ENCODE measurements at places on chromosomes 13 and 19.

- peak; percentile 56 for DNase-seq
Measured at GRCh38 chr19:18700501-18701249, 17.2 kb downstream of the CRTC1 start.

- no peak for DNase-seq
Measured at GRCh38 chr13:21541980-21542379, 62.0 kb downstream of the MICU2 start.

GRCh38 chr13:46717275-46717674 lies 79.7 kb downstream of the ESD start:
- no peak for DNase-seq

- DNase-seq, result no peak
Measured at GRCh38 chr19:15640294-15640903, at the start of gene CYP4F3. CYP4F3 (plus strand) TSS chr19:15640897; CDS start chr19:15641416, 519 bp downstream.

DNA sequence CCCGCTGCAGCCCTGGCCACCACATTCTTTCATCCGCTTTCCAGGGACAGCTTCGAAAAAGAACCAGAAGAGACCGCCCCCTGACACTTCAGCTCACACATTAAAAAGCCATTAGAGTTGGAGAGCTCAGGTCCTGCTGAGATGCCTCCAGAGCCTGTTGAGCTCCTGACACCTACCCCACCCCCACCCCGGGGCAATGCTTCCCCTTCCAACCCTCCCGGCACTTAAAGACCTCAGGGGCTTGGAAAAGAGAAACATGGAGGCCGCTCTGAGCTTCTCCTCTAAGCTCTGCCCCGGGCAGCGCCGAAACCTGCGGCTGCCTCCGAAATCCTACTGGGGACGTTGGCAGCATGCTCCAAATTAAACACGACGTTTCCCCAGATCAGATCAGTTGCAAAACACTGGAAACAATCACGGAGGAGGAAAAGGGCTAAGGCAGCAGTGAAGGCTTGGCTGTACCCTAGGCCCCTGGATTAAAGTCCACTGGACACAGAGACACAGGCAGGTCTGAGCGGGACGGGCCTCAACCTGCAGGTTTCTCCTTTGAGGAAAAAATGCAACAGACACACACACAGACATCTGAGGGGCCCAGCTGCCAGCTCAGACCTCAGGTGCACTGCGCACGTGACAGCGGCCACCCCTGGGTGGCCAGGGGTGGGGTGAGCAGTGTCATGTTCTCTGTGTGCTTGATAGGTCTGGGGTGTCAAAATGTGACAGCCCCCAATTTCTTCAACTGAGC lies 9.6 kb downstream of the SH3GL1 start:
- DNase-seq, result no peak

DNA sequence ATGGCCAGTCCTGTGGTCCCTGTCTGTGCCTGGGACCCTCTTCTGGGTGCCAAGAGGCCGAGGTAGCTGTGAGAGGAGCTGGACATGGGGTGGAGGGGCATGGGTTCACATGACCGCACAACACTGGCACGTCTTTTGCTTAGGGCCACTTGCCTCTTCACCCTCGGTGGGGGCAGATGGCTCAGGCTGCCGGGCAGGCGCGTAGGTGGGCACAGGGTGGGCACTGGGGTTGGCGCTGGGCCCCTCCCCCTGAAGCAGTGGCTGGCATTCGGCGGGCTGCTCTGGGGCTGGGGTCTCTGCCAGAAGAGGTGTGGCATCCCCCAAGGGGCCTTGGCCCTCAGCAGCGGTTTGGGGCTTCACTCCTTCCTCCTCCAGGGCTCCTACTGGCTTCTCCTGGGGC lies 8.4 kb downstream of the PALM3 start:
- no peak for DNase-seq

GRCh38 chr13:25652764-25653163 lies 281.0 kb downstream of the ATP8A2 start:
- no peak for DNase-seq

GRCh38 chr13:79621449-79621848 lies 140.5 kb downstream of the NDFIP2 start:
- DNase-seq, result no peak

GRCh38 chr13:50629497-50629896 lies 214.0 kb downstream of the DLEU7 start:
- DNase-seq, result no peak

- DNase-seq, result no peak
Measured at GRCh38 chr19:4303819-4304537, 420 bp upstream of the FSD1 start.

DNA sequence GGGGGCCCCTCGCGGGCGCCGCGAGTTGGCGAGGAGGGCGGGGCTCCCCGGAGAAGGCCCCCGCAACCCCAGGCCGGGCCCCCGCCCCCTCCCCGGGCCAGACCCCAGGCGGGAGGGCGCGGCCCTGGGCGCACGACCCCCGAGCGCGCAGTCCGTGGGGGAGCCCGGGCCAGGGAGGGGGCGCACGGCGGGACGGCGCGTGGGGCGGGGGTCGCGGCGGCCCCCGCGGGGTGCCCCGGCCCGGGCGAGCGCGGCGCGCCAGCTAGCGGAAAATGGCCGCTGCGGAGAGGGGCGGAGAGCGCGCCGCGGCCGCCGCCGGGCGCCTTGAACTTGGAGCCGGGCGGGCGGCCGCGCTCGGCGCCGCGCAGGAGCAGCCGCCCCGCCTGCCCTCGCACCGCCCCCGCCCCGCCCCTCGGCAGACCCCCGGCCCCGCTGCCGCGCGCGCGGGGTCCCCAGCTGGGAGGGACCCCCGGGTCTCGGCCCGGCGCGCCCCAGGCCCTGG lies 6.4 kb upstream of the NFIC start:
- DNase-seq, result no peak

GRCh38 chr13:71877256-71877653 lies 10.3 kb upstream of the DACH1 start:
- no peak for DNase-seq

- DNase-seq, result no peak
Measured at GRCh38 chr19:19546751-19547162, 8.7 kb downstream of the CILP2 start.

DNA sequence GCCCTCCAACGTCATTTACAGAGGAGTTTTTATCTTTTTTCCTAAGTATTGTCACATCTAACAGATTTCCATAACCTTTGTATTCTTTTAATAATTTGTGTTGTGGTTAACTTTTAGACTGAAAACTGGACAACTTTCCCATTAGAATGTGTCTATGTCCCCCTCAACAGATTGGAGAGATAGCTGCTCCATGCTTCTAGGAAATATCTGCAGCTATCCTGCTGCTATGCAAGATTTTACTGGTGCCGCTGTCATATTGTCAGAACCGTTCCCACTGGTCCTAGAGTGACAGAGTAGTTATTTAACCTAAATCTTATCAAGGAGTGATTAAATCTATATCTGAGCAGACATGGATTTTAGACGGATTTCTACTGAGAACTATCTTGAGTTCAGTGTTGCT lies 130.0 kb downstream of the MAB21L1 start:
- no peak for DNase-seq

DNA sequence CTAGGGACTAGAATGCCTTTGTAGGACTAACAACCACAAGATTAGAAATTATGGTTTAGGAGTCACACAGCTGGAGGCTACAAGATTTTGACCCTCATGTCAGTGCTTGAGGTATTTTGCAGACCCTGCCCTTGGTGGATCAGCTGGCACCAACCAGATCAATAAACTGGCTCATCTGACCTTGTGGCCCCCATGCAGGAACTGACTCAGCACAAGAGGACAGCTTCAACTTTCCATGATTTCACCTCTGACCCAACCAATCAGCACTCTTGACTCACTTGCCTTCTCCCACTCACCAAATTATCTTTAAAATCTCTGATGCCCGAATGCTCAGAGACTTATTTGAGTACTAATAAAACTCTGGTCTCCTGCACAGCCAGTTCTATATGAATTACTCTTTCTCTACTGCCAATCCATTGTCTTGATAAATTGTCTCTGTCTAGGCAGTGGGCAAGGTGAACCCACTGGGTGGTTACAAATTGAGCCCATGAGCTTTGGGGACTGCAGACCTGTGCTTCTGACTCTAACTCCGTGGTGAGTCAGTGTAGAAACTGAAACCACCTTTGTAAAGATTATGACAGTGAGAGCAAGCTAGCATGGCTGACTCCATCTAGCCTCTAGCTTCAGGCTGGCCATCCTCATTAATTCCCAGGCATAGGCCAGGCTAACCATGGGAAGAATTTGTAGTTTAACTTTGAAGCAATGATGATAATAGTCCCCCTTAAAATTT lies 33.9 kb upstream of the CEACAM8 start:
- DNase-seq, result no peak

- no peak for DNase-seq
Measured at GRCh38 chr19:48877855-48878195, 5.6 kb downstream of the PPP1R15A start.

- DNase-seq, result no peak
Measured at GRCh38 chr13:81714513-81714912, 1373.6 kb upstream of the SPRY2 start.

DNA sequence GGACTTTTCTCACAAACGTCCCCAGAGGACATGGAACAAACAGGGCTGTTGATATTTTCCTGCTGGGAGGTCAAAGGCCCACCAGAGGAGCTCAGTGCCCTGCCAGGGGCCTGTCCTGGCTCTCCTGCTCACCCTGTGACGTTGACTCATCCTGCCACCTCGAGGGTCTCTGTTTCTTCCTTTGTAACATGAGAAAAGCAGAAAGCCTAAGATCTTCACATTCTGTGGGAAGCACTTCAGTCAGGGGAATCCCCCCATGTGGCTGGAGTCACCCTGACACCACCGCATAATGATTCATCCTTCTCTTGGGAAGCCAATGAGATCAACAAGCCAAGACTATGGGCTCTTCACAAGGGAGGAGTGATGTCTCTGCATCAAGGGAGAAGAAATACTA lies 147.9 kb downstream of the KATNAL1 start:
- DNase-seq, result peak; percentile 38

- no peak for DNase-seq
Measured at GRCh38 chr13:65990684-65991083, 1239.5 kb downstream of the PCDH9 start.

- no peak for DNase-seq
Measured at GRCh38 chr19:47540748-47541147, 25.9 kb upstream of the NAPA start.

- DNase-seq, result no peak
Measured at GRCh38 chr19:30788105-30788765, 416.1 kb downstream of the ZNF536 start.

GRCh38 chr19:5447700-5448311 lies 7.4 kb upstream of the ZNRF4 start:
- DNase-seq, result no peak

- no peak for DNase-seq
Measured at GRCh38 chr19:30362156-30362754, 9.9 kb upstream of the ZNF536 start.

- no peak for DNase-seq
Measured at GRCh38 chr19:4571305-4571917, 11.9 kb upstream of the SEMA6B start.

DNA sequence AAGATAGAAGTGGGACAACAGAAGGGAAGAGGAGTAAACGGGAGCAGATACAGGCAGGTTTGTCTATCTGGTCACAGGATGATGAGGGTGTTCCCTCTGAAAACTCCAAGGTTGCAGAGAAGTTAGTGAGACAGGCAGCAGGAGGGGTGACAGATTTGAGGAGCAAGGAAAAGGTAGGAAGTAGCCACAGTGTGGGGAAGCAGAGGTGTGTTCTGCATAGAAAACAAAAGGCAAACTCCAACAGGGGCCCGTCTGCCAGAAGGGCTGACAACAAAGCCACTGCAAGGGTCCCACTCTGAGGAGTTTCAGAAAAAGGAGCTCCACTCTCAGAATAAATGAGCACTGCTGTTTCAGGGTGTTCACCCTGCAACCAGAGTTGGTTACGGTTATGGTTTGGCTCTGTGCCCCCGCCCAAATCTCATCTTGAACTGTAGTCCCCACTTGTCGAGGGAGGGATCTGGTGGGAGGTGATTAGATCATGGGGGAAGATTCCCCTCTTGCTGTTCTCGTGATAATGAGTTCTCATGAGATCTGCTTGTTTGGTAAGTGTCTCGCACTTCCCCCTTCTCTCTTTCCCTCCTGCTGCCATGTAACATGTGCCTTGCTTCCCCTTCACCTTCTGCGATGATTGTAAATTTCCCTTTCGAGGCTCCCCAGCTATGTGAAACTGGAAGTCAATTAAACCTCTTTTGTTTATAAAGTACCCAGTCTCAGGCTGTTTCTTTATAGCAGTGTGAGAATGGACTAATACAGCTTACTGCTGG lies 32.1 kb downstream of the SMAD9 start:
- no peak for DNase-seq

- DNase-seq, result no peak
Measured at GRCh38 chr13:42617221-42617620, 43.3 kb downstream of the TNFSF11 start.

DNA sequence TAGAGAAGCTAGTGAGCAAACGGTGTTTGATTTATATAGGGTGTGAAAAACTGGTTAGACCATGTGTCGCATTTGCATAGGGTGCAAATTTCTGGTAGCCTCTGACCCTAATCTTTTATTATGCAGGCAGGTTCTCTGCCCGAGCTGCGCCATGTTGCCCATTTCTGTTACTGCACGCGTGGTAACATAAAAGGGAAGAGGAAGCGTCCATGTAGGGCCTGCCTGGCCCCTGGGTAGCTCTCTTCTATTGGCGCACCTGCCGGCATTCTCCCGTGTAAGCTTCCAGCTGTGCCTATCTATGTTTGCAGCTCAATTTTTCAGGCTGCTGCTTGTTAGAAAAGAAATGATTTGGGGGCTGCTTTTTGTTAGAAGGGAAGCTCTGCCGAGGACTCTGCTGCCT lies 14.0 kb upstream of the CD70 start:
- DNase-seq, result no peak
